Vagina (tissue), 2 donors: ENCODE measurements at places on chromosomes 5 and 9.

GRCh38 chr9:128099231-128099931, 28.1 kb downstream of the PTGES2 start:
- DNase-seq = no peak

GRCh38 chr9:130138171-130138653, 34.0 kb upstream of the NCS1 start:
- DNase-seq = no peak

GRCh38 chr5:65451436-65451835, 30.3 kb downstream of the ADAMTS6 start:
- no peak for DNase-seq

DNA sequence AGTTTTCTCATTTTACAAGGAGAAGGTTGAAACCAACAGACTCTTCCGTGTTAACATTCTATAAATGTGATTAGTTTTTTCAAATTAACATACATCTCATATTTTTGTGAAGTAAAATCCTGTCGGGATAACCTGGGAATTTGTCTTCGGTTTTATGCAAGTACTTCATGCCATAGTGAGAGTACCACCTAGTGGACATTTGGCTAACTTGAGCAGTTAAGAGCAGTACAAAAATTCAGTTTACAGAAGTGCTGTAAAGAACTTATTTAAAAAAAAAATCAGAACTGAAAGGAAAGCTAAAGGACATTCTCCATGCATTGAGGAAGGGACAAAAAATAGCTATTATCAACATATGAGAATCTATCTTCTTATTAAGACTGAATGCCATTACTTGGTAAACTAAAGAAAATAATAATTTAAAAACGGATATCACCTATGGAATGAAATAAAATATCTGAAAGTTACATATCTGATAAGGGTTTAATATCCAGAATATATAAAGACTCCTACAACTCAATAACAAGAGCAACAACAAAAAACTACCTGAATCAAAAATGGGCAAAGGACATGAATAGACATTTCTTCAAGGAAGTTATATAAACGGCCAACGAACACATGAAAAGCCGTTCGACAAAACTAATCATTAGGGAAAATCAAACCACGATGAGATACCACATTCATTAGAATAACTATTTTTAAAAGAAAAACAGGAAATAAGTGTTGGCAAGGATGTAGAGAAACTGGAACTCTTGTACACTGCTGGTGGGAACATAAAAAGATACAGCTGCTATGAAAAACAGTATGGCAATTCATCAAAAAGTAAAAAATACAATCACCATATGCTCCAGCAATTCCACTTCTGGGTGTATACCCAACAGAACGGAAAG, 117.0 kb upstream of the GNA14 start:
- DNase-seq = no peak

- DNase-seq = no peak
These were observed 201.2 kb downstream of the ADAMTS12 start for GRCh38 chr5:33690374-33691135.

DNA sequence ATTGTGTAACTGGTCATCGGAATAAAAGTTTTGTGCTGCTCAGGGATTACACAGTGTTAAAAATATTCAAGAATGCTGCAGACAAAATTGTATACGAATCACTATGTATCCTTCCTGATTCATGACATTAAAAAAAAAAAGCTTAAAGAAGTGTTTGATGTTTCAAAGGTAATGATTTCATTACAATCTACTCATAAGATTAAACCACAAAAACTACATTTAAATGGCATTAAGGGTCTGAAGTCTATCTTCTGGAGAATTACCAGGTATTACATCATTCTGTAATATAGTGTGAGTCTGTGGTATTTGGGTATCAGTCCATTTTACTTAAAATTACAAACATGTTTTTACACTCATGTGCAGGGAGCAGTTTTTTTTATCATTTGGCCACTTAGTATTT, 324.4 kb downstream of the NDUFS4 start:
- DNase-seq = no peak

- DNase-seq = no peak
These were observed 99.8 kb upstream of the MAP1B start for GRCh38 chr5:72007336-72008111.

DNA sequence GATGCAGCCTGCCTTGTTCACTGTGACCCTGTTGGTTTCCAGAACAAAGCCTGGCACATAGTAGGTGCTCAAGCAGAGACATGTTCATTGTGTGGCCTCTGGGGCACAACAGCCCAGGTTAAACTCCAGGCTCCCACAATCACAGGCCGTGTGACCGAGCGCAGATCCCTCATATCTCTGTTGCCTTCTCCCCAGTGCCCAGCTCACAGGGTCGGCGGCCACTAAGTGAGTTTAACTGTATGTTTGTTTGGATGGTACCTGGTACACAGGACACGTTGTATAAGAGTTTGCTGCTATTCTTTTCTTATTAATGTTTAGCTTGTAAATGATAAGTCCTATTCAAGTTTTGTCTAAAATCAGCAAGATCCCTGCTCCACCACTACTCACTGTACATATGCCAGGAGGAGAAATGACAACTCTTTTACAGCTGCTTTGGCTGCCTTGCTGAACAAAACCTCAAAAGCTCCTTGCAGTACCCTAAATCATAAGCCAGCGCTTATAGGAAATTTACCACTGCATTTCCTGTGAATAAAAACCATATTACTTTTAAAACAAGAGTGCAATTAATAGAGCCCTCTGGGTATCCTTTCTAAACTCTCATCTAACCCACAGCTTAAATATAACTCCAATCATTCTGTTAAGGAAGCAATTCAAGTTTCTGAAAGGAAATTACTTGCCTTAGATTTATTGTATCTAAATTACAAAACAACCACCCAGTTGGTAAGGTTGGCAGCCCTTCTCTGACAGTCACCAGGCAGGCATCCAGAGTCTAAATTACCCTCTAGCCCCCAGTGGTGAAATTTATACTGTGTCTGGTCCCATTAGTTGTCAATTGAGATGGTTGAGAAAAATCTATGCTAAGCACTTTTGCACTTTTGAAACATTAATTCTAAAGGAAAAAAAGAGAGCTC, 379.4 kb downstream of the SEMA5A start:
- DNase-seq = no peak
